ENCODE measurements at places on chromosomes 2 and 18. TPM values are rescaled to one million over a fixed set of nuclear protein-coding genes. Genes with fewer than 3 reads are reported as not detected.

DNA sequence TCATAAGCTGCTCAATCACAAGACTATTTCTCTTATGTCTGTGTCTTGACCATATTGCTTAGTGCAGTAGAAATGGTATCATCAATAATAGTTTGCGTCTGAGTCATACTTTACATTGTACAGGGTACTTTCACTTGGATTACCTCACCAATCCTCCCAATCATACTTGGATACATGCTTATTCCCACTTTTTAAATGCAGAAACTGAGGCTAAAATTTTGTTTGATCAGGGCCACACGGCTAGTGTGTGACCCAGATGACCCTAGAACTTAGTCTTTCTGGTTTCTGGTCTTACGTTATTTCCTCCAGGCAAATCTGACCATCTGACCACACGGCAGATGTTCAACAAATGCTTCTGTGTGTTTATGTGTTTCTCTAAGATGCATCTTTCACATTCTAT, 23.8 kb upstream of the CCL20 start:
- DNase-seq = no peak

- no peak for DNase-seq
Measured at GRCh38 chr2:37287966-37288365, 36.7 kb downstream of the PRKD3 start.

DNA sequence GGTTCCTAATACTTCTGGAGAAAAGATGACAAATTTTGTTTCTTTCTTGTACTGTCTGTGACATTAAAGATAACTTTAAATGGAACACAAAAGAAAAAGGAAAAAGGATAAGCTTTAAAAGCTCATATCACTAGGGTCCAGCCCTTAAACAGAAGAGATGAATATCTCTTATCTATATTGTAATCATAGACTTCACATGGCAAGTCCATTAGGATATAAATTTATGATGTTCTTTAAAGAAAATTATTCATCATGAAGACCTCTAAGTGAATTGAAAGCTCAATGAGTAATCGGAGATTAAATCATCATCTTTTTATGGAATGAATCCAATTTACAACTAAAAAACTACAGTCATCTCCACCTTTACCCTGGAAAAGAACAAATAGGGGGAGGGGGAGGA, 111.6 kb upstream of the SATB2 start:
- DNase-seq = no peak

The GPR35 gene
- total RNA-seq = 4.7 TPM

The RPRM gene
- total RNA-seq = 0.27 TPM

The HADHB gene
- total RNA-seq = 119 TPM

The NYAP2 gene
- total RNA-seq = 1.1 TPM

DNA sequence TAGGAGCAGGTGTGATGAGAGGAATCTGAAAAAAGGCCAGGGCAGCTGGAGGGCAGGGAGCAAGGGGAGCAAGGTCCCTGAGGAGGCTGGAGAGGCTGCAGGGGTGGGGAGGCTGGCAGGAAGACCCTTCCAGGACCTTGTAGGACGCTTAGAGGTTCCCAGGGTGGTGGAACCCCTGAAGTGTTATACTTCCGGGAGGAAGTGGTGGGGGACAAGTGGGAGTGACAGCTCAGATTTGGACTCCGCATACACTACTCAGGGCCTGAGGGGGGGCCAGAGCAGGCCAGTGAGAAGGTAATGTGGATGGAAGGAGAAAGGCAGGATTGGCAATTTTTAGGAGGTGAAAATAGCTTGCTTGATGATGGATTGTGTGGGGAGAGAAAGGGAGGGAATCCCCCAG, 1.9 kb upstream of the NCAPH start:
- DNase-seq = no peak

The BOK gene
- 44.2 TPM for total RNA-seq

GRCh38 chr2:174764280-174765255, at the start of gene CHRNA1:
TSS of gene CHRNA1 (minus strand) at chr2:174764472. CDS start at chr2:174764394, 78 bp downstream.
- DNase-seq = no peak

GRCh38 chr2:145102706-145103105, 582.8 kb upstream of the ZEB2 start:
- no peak for DNase-seq

DNA sequence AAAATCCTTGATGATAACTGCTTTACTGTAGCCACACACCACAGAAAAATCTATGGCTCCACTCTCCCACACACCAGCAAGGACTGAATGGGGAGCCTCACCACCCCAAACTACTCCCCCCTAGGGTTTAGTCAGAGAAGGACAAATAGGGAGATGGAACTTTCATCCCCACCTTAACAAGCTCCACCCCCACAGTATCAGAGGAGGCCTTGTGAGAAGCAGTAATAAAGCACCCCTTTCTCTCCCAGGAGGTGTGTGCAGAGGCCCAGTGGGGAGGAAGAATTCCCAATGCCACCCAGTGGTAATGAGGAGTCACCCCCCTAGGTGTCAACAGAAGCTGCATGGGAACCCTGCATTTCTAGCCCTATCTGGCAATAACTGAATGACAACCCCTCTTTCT, 224.9 kb downstream of the TNS1 start:
- DNase-seq = no peak

The DOK6 gene
- 3.2 TPM for total RNA-seq

DNA sequence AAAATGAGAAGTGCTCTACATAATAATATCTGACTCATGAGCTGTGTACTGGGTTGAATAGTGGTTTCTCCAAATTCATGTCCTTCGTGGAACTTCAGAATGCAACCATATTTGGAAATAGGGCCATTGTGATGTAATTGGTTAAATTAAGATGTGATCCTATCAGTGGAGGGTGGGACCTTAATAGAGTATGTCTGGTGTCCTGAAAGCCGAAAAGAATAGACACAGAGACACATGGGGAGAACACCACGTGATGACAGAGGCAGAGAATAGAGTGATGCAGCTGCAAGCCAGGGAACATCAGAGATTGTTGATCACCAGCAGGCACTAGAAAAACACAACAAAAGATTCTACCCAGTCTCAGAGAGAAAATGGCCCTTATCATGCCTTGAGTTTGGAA, 310.1 kb downstream of the EXOC6B start:
- DNase-seq = no peak

The ST8SIA5 gene
- not detected for total RNA-seq

DNA sequence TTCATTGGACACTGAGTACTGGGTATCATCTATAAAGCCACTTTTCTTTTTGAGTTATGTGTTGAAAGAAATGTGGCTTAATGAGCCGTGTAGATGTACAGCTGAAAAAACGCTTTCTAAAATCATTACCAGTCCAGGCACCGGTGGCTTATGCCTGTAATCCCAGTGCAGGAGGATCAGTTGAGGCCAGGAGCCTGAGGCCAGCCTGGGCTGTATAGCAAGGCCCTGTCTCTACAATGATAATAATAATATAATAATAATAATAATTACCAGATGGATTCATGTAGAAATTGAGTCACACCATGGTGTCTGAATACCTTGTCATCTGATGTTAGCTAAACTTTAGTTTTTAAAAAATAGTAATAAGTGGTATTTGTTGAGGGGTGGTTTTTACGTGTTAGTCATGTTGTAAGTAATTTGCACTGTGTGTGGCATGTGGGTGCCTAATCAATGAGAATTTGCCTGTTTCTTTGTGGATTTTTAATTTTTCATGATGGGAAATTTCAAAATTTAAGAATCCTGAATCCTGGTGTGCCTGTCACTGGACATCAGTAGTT, 30.1 kb downstream of the NCK2 start:
- no peak for DNase-seq

The MMADHC gene
- total RNA-seq = 70.4 TPM

The TMEM169 gene
- total RNA-seq = 1.2 TPM

DNA sequence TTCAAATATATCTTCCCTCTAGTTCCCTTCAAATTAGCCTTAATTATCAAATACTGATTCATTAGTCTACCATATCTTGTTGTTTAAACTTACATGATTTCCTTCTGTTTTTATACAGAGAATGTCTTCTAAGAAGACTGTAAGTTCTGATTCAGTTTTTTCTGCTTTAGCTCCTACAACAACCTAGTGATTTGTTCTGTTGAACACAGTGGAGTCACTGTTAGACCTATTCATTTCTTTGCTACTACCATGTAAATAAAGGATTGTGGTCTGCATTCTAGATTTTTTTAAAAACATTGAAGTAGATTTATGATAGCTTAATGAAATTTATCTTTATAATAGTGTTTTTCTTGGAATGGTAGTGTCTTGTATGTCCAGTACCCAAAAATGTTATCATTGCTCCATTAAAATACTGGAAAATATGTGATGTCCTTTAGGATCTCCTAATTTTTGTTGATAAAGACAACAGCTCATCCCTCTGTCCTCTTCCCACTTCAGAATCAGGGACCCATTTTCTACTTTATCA, 146.4 kb downstream of the MBD5 start:
- DNase-seq = no peak

DNA sequence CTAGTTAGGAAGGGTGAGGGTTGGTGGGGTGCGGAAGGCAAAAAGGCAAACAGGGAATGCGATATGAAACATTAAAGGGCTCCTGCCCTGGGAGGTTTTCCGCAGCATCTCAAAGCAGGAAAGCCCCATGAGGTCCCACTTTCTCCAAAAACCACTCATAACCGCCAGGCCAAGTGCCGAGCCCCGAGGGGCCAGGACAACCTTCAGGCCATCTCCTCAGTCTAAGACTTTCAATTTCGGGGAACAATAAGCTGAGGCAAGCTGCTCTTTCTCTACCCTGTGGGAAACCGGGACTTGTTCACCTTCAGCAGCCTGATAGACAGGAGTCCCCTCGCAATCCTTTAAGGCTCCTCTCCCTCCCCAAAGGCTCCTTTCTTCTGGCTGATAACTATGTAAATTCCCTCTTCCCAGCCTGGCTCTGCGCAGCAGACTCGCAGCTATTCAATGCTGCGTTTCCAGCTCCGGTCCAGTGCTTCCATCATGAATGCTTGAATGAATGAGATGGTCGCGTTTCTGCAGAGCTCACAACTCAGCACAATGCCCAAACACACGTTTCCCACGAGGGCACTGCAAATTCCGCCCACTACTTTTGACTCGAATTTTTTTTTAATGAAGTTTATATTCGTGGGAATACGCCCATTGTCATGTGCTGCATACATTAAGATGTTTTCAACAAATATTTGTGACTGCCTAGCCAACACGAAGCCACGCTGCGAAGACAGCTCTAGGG, 1.4 kb downstream of the LAMA1 start:
- DNase-seq = no peak

DNA sequence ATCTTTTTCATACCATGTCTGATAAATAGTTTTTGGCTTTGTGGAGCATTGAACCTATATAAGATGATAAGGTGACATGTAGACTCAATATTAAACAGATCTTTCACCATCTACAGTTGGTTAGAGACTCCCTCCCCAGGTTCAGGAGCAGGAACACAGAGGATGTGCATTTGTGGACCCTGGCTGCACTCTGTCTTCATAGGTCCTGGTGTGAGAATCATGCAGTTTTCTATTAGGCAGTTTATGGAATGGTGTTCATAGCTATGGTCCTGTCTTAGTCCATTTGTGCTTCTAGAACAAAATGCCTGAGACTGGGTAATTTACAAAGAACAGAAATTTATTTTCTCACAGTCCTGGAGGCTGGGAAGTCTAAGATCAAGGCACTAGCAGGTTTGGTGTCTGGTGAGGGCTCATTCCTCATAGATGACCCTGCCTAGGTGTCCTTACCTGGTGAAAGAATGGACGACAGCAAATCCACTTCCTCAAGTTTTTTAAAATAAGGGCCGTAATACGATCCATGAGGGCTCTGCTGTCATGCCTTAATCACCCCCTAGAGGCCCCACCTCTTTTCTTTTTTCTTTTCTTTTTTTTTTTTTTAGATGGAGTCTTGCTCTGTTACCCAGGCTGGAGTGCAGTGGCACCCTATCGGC, 35.3 kb upstream of the FAM98A start:
- DNase-seq = no peak

DNA sequence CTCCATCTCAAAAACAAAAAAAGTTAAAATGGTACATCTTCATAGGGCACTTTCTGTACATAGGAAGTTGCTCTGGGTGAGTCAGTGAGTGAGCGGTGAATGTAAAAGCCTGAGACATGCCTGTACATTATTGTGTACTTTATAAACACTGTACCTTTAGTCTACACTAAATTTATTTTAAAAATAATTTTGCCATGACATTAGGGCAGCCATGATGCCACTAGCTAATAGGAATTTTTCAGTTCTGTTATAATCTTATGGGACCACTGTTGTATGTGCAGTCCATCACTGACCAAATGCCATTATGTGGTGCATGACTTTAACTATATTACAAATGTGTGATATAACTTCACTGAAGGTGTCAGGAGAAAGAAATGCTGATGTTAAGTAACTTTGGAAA, 11.0 kb upstream of the TXNDC2 start:
- DNase-seq = no peak

The PHOSPHO2 gene
- 6.1 TPM for total RNA-seq

The RAPGEF4 gene
- total RNA-seq = 14.6 TPM

- no peak for DNase-seq
Measured at GRCh38 chr18:2699001-2699400, 43.5 kb downstream of the SMCHD1 start.

- DNase-seq = no peak
Measured at GRCh38 chr2:21687589-21687988, 563.8 kb downstream of the TDRD15 start.

DNA sequence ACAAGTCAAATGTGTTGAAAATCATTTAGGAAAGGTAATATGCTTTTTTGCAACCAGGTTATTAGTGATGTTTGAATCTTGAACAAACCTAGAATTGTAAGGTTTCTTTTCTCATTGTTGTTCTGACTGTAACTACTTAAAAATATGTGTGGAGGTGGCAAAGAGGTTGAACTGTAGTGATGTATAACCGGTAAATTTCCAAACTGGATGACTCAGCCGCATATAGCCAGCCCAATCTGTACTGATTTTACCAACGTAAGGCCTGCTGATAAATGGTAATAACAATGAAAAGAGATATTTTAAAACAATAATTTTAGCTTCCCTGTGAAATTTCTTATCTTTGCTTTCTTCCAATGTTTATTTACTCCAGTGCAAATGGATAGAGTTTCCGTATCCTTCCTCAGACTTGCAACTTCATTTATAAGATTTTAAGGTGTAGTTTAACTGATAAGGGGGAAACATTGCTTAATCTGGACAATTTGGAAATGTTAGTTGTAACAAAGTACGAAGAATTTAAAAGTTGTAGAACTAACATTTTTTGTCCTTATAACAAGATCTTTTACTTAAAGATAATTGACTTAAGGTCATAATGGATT, 1170.4 kb upstream of the ZEB2 start:
- DNase-seq = no peak

DNA sequence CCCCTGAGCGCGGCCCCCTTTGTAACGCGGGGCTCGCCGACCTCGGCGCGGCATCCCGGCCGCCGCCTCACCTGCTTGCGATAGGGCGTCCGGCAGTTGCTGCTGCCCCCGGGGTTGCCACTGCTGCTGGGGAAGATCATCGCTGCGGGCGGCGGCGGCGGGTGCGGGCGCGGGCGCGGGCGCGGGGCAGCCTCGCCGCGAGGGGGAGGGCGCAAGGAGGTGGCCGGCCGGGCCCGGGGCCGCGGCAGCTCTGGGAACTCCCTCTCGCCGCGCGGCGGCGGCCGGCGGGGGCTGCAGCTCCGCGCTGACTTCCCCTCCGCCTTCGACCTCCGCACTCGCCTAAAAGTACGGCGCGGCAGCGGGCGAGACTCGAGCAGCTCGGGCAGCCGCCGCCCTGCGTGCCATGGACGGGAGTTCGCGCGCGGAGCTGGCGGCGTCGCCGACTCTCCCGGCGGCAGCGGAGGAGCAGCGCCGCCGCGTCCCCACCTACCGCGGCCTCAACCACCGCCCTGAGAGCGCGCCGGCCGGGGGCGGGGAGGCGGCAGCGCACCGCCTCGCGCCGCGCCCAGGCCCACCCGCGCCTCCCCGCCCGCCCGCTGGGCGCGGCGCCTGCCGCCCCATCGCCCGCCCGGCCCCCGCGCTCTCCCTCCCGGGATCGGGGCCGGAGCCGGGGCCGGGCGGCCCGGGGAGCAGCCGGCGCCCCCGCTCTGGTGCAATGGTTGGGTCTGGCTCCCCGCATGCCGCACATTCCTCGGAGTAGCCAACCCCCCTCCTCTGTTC, 86.0 kb downstream of the RBMS1 start:
- DNase-seq = peak; percentile 80

Measured in lower lobe of right lung (tissue), 2 donors.